ENCODE measurements at places on chromosomes 3 and 15.
A peak's percentile ranks its signal among the peaks of the same experiment; 100 is the strongest.

- no peak for DNase-seq
Measured at GRCh38 chr3:46926871-46927717, 49.5 kb downstream of the CCDC12 start.

- DNase-seq = no peak
Measured at GRCh38 chr3:46725621-46726314, 8.1 kb upstream of the PRSS50 start.

GRCh38 chr15:90327311-90327710, 24.8 kb upstream of the ZNF774 start:
- DNase-seq = no peak

GRCh38 chr15:31397851-31398661, 71.4 kb downstream of the KLF13 start:
- peak; percentile 66 for DNase-seq

Data from ureter (tissue), 1 donor.